ENCODE measurements at places on chromosomes 7 and 10. TPM values are rescaled to one million over a fixed set of nuclear protein-coding genes. Genes with fewer than 3 reads are reported as not detected.

HEPACAM2 gene
- total RNA-seq = 0.13 TPM

AKR1C1 gene
- 63.2 TPM for total RNA-seq

GBX1 gene
- total RNA-seq = not detected

- DNase-seq = peak; percentile 93
These were observed 228.2 kb downstream of the PTEN start for GRCh38 chr10:88091490-88092061.

DNA sequence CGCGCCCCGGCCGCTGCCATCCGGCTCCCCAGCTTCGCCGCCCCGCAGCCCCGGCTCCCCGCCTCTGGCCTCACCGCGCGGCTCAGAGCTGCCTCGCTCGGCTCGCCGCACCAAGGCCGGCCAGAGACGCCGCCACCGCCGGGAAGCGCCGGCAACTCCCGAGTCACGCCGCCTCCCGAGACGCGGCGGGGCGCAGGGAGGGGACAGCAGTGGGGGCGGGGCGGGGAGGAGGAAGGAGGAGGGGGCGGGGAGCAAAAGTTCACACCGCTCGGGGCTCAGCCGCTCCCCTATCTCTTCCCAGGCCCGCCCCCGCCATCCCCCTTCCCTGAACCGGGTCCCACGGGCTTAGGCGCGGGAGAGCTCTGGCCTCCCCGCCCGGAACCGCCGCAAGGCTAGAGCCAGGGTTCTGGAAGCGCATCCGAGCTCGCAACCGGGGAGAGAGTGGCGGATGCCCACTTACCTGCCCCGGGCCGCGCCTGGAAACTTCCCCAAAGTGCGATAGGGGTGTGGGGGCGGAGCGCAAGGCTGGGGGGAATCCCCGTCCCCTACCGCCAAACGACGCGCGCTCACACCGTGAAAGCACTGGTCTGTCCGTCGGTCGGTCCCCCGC, 1.0 kb downstream of the CHST15 start:
- peak; percentile 37 for DNase-seq

DNA sequence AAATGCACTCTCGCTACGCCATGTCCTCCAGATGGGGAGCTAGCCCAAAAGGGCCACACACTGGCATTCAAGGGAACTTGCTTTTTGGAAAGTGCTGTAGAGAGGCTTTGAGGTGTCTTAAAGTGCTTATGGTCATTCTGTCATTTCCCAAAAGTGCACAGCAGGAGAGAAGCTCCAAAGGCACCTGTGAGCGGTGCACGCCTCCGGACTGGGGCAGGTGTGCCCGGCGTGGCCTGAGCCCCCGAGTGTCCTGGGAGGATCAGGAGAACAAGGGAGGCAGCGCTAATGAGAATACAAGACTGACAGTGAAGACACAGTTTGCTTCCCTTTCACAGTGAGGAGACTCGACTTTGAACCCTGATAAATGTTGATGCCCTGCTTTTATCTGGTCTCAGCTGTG, 419.0 kb upstream of the MKI67 start:
- no peak for DNase-seq

DNA sequence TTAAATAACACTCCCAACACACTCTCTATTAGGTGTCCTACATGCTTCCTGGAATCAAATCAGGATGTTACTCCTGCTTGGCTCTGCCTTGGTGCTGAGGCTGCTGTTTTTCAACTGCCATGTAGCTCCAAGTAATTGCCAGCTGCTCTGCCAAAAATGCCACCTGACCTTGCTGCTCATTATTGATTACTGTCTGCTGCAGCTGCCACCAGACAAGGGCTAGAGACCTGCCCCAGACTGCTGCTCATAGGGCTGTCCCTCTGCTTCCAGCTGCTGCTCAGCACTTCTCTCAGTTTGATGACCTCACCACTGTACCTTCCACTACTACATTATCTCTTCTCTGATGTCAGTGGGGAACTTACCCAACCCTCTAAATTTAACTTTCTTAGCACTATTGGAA, 102.5 kb downstream of the PCLO start:
- no peak for DNase-seq

DNA sequence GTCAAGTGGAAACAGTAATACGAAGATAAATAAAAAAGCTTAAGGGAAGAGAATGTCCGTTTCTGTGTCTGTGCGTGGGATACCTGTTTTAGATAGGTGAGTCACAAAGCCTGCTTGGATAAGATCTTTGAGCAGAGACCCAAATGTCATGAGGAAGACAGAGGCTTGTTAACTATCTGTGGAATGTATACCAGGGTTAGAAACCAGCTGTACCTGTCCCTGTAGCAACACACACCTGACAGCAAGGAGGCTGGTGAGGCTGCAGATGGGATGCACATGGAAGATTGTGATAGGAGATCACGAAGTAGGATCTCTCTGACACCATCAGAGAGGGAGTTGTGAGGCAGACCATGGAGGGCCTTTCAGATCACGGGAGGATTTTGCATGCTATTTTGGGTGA, 105.3 kb downstream of the ARHGAP21 start:
- peak; percentile 17 for DNase-seq

GRCh38 chr7:137305901-137306621, 37.5 kb downstream of the PTN start:
- no peak for DNase-seq

GRCh38 chr10:1036341-1036791, 10.7 kb upstream of the IDI2 start:
- peak; percentile 99 for DNase-seq

GRCh38 chr7:22125436-22125835, 179.7 kb upstream of the CDCA7L start:
- no peak for DNase-seq

Data from bronchial epithelial cell (primary cell).